Activated CD8-positive, alpha-beta memory T cell treated with anti-CD3 and anti-CD28 coated beads, Interleukin-2, amount 50 U/mL, for 48 hours (primary cell): ENCODE measurements at places on chromosomes 7 and 10.

DNA sequence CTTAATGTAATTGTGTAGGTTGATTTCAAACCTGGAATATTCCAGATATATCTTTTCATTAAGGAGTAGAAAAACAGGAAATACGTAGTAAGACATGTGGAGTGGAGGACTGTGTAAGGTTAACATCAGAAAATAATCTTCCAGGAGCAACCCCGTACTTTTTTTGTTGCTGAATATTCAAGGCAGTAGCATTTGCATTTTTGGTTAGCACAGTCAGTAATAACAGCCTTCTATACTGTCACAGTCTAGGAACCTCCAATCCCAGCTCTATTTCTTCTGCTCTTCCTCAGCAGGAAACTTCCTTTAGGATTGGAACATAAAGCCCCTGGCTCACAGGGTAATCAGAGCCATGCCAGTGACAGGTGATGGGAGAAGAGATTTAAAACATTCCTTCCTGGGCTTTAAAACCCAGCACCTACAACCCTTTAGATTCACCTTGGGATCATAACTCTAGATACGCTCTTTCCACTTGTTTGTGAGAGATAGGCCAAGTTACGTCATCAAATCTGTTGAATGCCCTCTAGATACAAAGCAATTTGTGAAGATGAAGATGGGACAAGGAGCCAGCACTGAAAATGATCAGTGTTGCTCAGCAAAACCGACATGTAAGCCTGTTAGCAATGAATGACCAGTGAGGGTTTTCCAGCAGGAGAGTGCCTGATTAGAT lies 248.5 kb upstream of the NPY start:
- no peak for DNase-seq

DNA sequence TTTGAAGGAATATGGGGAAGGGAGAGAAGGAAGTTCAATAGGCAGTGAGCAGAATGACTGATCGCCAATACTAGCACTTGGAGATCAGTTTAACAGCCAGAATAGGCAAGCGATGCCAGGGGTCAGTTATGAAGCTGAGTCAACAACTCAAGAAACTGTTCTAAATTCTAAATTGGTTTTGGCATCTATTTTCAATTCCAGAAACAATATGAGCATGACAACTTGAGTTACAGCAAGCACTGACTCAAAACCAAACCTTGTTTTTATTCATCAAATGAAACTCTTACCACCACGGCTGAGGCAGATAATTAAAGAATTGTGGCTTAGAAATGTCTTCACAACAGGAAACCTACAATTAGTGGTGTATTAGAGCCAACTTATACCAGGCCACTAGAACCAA lies 180.5 kb upstream of the ASAH2 start:
- no peak for DNase-seq

DNA sequence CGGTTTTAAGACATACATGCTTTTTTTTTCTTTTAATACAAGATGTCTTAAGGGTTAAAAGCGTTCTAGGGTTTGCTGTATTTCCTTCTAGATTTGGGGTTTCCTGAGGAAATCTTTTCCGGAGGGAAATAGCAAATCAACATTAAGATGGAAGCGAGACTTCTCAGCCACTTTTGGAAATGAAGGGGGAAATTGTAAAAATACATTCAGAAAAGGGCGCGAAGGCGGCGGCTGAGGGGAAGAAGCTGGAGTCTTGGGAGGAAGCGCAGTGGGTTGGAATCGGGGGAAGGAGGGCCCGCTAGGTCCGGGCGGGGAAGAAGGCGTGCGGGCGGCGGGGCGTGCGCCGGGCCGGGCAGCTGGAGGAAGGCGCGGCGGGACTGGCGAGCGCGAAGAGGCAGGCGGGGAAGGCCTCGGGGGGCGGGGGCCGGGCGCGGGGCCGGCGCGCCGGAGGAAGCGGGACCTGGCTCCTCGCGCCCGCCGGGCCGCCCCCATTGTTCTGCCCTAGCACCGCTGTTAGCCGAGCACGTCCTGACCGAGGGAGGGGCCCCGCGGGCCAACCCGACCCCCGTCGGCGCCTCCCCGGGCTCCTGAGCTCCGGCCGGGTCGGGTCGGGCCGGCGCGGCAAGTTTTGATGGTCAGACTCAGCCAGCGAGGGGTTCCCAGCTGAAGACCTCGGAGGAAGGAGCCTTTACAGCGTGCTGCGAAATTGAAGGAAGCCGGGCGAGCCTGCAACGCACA lies 1.5 kb upstream of the SKIDA1 start:
- DNase-seq, result peak; percentile 73

DNA sequence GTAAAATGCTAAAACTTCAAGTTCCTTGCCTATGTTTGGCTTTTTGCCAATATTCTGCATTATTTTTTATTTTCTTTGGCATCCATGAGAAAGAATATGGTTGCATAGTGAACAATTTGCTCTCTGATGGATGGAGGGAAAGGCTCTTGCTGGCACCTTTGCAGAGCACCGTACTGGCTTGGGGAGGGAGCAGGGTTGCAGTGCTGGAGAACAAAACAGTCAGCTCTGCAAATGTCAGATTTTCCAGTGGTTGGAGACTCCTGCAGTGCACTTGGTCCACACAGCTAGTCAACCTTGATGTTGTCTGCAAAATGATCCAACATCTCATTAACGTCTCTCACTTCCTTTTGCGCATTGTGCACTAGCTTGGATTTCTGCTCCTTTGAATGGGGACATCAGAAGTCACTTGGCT lies 100.8 kb downstream of the ANLN start:
- no peak for DNase-seq

- no peak for DNase-seq
Measured at GRCh38 chr7:74134117-74134620, 40.0 kb upstream of the EIF4H start.

DNA sequence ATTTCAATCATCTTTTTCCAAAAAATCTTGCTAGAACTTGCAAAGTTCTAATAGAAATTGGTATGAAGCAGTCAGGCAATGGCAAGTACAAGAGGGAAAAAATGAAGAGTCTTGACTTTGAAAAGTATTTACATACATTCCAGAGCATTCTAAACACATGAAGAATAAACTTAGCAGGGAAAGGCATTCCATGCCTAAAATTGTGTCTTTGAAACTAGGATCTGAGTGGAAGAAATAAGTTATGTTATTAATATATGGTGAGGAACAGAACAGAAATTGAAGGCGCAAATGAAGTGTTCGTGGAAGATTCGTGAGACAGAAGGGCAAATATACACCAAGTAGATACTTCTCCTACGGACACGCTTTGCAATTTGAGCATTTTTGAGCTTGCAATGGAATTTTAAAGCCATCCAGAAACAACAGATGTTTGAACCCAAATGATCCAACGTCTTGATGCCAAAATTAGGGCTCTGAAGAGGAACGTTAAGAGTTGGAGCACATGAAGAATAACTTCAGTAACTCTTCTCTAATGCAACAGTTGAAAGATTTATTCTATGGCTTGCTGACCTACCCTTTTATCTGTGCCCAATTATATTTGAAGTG lies 40.6 kb upstream of the SEPTIN7 start:
- DNase-seq, result no peak

- DNase-seq, result no peak
Measured at GRCh38 chr7:18144166-18144565, 116.5 kb upstream of the PRPS1L1 start.

DNA sequence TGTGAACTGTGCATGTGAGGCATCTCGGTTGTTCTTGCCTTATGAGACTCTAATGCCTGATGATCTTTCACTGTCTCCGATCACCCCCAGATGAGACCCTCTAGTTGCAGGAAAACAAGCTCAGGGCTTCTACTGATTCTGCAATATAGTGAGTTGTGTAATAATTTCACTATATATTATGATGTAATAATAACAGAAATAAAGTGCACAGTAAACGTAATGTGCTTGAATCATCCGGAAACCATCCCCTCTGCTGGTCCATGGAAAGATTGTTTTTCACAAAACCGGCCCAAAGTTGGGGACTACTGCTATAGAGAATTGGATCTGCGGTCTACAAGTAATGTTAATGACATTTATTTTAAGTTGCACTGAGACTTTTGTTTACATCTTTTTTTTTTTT lies 126.7 kb downstream of the TPST1 start:
- no peak for DNase-seq

DNA sequence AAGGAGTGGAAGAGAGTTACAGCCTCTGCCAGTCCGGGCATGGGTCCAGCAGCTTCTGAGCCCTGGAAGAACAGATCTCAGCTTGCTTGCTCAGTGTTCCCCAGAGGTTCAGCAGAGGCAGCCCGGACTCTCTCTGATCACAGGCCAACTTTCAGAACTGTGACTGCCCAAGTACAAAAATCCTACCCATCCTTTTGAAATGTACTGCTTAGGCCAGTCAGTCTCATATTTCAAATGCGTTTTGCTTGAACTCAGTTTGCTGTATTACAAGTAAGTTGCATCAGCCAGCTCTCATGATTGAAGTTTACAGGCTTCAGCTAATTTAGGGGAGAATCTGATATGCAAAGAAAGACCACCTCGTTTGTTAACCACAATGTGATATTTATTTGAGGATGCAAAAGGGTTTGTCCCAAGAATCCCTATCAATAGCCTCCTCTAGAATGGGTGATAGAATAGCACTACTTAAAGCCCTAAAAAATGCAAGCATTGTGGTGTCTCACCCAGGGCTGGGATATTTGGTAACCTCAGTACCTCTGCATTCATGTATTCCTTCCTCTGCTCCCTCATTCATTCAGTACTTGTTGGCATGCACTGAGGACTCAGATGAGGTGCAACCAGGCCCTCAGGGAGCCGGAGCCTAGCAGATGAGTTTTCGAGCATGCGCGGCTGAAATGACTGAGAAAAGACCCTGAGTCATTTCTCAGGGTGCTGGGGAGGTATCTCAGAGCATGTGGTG lies 7.0 kb downstream of the AIMP2 start:
- DNase-seq, result no peak

GRCh38 chr10:103277713-103278536 lies 987 bp downstream of the INA start:
- no peak for DNase-seq

GRCh38 chr7:29898301-29898700 lies 91.3 kb downstream of the SCRN1 start:
- DNase-seq, result no peak

DNA sequence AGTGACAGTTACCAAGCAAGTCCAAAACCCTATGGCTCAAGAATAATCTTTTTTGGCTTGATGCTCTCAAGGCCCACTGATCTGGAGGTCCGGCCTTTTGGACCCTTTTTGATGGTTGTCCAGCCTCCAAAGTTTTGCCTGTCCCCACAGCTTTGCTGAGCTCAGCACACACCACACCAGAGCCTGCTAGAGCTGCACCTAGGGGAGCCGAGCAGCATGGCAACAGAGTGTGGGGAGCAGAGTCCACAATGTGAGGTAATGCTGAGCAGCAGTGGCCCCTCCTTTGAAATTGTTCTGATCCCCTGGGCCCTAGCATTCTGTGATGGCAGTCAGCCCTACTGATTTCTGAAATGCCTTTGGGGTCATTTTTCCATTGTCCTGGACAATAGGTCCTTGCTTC lies 9.3 kb downstream of the GIMAP7 start:
- DNase-seq, result no peak

GRCh38 chr10:132037676-132037975 lies 28.1 kb upstream of the JAKMIP3 start:
- no peak for DNase-seq

DNA sequence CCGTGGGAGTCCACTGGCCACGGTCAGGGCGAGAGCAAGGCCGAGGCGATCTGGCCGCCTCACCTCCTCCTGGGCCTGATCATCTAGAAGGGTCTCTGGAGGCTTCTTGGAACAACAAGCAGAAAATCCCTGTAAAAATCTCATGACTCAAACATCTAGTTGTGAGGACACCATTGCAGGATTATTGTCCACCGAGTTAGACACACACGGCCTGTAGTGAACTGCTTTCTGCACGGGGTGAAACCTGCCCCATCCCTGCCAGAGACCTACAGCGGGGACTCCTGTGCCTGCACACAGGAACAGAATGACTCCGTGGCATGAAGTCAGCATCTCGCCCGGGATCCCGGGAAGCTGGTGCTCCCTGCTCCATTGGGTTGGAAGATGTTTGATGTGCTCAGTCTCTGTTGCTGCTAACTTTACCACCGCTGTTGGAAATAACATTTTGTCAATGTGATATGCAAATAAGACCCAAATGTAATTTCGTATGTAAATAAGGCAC lies 267.0 kb upstream of the TCERG1L start:
- DNase-seq, result peak; percentile 29

DNA sequence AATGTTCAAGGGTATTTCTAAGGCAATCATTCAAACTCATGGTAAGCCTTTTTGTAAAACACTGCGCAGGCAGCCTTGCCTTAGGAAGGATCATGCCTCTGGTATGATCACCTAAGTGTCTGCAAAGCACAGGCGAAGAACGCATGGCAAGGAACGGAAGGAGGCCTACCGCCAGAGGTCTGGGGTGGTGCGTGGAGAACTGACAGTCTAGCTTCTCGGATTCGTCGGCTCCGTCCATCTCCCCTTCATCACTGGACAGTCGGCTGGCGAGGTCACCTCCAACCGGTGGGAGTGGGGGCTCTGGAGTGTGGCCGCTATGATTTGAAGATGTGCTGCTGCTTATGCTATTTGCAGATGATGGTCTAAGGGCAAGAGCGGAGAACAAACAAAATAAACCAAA lies 42.6 kb upstream of the EFCAB10 start:
- DNase-seq, result no peak

GRCh38 chr10:32156031-32156495 lies 99.8 kb upstream of the KIF5B start:
- no peak for DNase-seq
